Skin of body (tissue), 3 donors: ENCODE measurements at places on chromosomes 3 and 15. TPM values are rescaled to one million over a fixed set of nuclear protein-coding genes. Genes with fewer than 3 reads are reported as not detected.

GRCh38 chr3:169158379-169158778 lies 505.1 kb downstream of the MECOM start:
- DNase-seq: no peak

- DNase-seq: no peak
These were observed 28.6 kb upstream of the VEPH1 start for GRCh38 chr3:157531771-157532170.

- DNase-seq: no peak
These were observed 44.0 kb downstream of the RHCG start for GRCh38 chr15:89452330-89452836.

DNA sequence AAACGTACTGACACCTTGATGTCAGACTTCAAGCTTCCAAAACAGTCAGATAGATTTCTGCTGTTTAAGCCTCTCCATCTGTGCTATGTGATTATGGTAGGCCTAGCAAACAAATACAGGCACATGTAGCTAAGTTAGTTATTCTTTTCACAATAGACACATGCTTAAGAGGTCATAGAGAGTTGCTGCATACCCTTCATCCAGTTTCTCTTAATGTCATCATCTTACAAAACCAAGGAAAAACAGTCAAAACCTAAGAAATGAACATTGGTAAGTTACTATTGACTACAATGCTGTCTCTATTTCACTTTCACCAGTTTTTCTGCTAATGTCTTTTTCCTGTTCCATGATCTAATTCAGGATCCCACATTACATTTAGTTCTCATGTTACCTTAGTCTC lies 946.8 kb downstream of the TUSC7 start:
- DNase-seq: no peak

DNA sequence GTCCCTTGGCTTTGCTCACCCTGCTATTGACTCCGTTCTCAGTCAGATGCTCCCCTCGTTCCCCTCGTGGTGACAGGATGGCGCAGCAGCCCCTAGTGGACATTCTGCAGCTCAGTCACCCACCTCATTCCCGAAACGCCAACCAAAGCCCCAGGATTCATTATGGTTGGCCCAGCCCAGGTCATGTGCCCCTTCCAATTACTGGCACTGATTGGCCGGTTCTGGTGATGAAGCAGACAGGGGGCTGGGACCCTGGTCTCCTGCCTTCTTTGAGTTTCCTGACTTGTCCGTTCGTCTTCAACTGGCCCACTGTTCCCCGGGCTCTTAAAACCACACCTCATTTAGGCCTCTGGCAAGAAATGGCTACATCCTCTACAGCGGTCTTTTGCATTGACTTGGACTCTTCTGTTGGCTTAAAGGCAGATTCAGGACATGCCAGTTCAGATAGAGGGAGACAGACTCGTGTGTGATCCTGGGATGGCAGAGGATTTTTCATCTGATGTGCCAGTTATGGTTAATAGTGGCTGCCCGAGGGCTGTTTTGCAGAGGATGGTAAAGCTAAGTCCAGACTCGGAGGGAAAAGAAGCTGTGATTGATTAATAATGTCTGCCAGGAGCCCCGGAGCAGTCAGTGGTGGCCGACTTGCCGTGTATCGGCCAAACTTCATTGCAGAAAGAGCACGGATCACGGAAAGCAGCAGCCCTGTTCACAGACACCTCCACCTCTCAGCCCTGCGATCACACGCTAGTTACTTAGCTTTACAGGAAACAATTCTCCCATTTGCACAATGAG lies 37.8 kb downstream of the LSM3 start:
- peak; percentile 62 for DNase-seq

DNA sequence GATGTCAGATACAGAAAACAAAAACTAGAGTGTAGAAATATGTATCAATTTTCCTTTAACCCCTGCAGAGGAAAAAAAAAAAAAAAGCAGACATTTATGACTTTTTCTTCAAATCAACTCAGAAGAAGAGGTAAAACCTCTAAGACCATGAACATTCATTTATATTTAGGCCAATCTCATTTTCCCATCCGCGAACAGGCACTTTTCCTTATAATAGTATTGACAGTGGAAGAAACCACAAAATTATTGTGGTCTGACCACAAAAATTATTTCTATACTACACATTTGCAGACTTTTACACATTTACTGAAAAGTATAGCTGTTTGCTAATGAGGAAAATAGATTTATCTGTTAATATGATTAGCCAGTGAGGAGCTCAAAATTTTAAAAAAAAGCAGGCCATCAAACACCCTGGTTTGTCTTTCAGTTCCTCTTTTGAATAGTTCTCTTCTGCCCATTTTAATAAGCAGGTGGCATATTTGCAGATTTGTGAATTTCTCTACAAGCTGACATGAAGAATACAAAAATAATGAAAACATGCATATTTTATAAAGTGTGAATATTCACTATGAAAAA lies 5.7 kb downstream of the OSBPL11 start:
- no peak for DNase-seq

- peak; percentile 13 for DNase-seq
These were observed 216.0 kb downstream of the DIPK2A start for GRCh38 chr3:144187531-144188210.

DNA sequence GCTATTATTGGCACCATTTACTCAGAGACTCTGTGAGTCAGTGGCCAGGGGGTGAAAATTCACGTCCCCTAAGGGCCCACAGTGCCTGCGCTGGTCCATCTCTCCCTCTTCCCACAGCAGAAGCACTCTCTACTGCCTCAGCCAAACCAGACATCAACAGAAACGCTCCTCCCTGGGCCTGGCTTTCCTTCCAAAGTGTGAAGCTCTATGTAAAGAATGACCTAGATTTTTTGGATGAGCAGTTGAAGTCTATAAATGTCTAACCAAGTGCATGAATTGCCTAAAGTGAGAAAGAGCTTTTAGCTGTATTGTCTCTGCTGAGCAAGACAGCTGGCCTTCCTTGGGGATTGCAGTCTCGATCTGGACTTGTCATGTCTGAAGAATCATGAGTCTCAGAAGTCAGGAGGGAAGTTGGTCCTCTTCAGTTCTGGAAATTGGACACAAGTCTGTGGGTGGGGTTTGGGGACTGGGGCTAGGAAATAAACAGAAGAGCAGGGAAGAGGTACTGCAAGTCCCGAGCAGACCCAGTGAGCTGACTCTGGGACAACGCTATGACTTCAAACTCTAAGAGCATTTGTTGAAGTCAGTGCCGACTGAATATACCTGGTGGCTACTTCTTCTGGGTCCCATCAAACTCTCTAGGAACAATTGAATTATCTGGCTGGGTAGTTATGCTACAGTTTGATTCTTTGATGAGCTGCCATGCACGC lies 29.0 kb downstream of the RASGRP1 start:
- no peak for DNase-seq

Gene GAP43
- total RNA-seq: 1.3 TPM

Gene NMNAT3
- 6.7 TPM for total RNA-seq

Gene SLC28A2
- not detected for total RNA-seq
